Breast epithelium (tissue), 4 donors: ENCODE measurements at places on chromosomes 2 and 18.
A peak's percentile ranks its signal among the peaks of the same experiment; 100 is the strongest.

DNA sequence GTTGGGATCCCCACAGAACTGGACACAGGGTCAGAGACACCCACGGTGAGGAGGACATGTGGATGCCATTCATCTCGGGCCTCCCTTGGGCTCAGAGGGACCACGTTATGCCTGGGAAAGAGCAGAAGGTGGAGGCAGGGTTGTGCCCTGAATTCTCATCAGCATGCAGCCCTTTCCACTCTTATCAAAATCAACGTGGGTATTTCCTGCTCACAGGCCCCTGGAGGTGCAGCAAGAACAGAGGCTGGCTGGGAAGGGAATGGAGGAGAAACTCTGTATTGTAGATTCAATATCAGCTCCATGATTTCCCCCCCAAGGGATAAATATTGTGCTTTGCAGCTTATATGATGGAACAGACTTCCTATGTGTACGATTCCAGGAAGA is 90.9 kb downstream of the SETBP1 start:
- DNase-seq = no peak

GRCh38 chr18:5238371-5238976 is 41.4 kb upstream of the AKAIN1 start:
- no peak for DNase-seq

- no peak for DNase-seq
These were observed 678.9 kb downstream of the ARHGAP15 start for GRCh38 chr2:143808166-143808565.

DNA sequence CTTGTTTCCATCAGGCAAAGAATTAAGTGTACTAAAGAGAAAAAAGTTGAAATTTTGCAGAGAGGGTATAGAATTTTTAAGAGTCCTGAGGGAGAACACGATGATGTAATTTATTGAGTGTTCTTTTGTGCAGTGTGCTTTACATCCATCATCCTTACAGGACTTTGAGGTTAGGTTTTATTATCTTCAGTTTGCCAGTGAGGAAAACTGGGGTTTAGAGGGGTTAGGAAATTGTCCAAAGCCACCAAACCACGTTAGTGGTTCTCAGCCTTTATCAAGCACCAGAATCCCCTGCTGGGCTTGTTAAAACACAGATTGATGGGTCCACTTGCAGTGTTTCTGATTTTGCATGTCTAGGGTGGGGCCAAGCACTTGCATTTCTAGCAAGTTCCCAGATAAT is 277.5 kb downstream of the KCNS3 start:
- no peak for DNase-seq

GRCh38 chr18:66632756-66633155 is 28.9 kb upstream of the CDH19 start:
- no peak for DNase-seq

- no peak for DNase-seq
These were observed 45.3 kb upstream of the VWC2L start for GRCh38 chr2:214365549-214365948.

GRCh38 chr2:224919472-224920110 is 122.7 kb downstream of the DOCK10 start:
- no peak for DNase-seq

DNA sequence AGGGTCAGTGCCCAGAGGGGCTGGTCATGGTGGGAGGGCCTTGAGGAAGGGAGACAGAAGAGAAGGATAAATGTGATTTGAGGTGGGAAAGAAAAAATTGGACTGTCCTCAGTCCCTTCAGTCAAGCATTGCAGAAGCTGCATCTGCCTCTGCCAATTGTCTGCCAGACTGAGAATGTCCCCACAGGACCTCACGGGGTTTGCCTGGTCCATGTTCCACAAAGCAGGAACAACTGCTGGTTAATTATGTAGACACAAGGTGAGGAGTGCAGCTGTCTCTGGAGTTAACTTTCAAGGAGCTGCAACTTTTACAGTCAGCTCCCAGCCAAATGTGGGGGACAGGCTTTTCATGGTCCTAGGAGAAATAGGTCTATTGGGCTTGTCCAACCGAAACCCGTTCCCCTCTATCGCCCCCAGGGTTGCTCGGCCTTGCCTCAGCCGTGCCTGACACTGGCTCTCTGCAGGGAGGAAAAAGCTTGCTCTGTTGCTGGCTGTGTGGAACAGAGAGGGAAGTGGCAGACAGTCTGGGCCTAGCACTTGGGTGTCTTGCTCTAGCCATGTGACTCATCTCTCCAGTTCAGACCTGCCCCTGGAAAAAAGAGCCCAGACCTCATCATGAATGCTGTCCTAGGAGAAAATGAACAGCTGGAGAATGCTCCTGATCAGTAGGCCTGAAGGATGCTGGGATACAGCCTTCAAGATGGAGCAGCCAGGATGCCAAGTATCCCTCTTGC is 31.1 kb upstream of the PAX8 start:
- DNase-seq = no peak

DNA sequence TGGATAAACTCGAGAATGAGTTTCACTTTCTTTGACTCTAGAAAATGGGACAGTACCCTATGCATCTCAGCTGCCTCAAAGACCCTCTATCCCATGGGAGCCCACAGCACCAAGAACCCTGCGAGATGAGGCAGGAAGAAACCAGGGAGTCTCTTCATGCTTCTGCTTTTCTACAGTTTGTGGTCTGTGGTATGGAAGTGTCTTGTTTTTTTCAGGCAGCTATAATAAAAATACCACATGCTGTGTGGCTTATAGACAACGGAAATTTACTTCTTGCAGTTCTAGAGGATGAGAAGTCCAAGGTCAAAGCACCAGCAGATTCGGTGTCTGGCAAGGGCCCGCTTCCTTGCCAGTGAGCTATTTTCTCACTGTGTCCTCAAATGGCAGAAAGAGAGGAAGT is 257.9 kb downstream of the SUCLG1 start:
- no peak for DNase-seq

DNA sequence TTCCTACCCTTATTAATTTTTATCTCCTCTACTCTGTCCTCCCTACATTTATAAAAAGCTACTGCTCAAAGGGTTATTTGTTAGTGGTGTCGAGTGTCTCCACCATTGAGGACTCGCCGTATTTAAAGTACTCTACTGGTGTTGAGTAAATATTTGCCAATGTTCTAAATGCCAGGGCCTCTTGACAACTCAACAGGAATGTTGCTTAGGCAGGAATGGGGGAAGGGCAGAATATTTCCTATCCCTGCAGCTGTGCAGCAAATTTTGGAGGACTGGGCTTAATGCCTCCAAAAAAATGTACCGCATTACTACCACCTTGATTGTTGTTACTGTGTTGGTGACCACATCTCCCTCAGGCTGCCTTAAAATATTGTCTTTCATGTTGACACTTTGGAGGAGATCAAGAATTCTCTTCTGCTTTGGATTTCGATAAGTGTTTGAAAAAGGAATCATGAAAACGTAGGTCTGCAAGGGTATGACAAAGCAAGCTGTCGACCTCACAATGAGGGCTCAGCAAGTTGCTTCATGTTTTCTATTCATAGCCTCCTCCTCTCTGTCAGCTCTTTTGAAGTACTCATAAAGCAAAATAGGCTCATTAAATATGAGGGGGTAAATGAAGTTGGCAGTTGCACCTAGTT is 84.3 kb downstream of the EFEMP1 start:
- peak; percentile 32 for DNase-seq

GRCh38 chr2:27581417-27582128 is 1.3 kb upstream of the ZNF512 start:
- no peak for DNase-seq

DNA sequence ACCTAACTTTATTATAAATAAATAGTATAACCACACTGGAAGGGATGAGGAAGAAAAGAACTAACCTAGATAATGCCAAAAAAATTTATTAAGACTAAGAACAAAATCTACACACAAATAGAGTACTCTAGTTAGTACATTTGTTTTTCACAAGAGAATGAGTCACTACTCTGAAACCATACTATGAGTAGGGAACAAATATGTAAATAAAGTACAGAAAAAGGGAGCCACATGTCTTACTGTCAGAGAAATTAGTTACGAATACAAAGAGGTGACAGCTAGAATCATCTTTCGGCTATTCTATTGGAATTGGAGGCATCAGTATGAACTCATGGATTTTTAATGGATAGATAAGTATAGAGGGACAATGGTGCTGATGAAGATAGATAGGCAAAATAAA is 150.5 kb downstream of the COPS8 start:
- no peak for DNase-seq

DNA sequence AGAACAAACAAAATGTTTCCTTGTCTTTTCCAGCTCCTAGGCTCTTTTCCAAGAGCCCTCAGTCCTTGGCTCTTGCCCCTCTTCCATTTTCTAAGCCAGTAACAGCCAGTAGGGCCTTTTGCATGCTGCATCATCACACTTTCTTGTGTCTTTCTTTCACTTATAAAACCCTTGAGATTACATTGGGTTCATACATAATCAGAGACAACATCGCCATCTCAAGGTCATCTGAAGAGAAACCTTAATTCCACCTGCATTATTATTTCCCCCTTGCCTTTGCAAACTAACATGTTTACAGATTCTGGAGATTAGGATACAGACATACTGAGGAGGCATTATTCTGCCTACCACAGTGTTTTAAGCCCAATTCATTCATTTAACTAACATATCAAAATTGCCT is 697.3 kb downstream of the TRIB2 start:
- no peak for DNase-seq

GRCh38 chr2:168008646-168009195 is 238.7 kb downstream of the STK39 start:
- no peak for DNase-seq

DNA sequence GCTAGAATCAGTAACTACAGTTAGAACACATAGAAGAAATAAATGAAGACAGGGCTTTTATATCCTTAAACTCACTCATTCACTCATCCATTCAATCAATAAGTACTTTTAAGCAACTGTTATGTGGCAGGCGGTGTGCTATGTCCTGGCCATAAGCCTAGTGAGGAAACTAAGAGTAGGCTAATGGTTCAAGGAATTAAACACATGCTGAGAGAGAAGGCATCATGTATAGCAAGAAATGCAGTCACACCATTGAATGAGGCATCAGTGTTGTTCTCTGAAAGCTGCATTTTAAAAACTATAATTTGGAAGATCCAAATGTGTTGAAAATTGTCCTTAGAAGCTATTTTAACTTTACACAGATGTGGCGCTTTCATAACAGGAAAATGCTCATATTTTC is 86.5 kb upstream of the DTNA start:
- DNase-seq = no peak

DNA sequence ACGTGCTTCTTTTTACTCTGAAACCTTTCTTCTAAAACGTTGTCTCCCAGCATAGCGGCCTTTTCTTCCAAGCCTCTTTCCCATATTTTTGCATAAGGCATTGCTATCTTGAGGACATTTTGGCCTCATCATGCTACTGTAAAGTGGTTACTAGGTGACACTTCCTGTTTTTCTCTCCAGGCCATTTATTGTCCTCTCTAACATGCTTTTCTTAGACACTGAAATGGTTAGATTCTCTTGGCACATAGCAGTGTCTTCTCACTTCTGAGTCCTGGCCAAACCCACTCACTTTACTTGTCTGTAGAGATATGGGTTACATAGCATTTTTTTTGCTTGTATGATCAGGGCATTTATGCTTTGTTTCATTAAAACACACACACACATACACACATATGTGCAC is 50.1 kb upstream of the KCNH7 start:
- no peak for DNase-seq

DNA sequence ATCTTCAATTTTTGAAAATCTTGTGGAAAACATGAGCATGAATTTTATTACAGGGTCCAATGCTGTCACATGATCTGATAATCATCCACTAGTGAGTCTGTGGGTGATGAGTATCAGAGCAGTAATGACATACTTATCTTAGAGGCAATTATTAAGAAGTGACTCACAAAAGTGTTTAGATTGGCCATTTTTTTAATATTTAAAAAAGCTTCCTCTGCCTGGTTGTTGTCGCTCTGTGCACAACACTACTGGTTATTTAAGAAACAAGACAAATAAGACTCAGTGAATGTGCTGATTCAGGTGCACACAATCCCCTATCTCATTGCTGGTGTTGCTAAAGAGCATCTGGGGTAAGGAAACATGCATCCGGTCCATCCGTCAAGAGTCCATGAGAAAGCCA is 665.8 kb upstream of the ZEB2 start:
- DNase-seq = no peak

DNA sequence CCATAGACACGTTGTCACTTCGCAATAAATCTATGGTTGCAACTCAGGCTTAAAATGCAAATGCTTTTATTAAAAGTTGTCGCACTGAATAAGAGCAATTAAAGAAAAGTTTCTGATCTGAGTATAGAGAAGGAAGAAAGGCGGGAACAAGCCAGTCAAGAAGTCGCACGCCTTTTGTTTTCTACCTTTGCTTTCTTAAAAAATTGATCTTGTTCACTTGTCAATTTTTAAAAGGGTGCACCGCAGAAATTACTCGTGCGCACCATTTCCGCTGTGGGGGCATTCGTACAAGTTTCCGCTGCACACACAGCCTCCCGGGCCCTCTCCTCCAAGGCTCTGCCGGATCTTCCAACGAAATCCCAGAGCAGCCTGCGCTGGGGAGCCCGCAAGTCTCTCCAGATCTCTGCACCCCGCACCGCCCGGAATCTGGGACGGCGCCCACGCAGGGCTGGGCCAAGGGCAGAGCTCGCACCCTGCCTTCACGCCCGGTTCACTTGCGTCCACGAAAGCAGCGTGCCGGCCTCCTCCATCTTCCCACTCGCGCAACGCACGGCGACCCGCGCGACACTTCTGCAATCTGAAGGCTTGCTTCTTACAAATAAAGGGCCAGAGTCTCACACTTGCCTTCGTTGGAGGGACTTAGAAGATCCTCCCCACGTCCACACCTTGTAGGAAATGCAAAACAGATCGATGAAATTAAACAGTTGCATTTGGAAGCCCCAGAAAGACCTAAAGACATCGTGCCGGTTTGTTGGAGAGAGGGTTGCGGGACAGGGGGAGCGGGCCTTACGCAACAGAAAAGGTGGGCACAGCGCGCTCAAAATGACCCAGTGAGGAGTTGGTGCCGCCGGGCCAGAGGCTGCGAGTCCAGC is 2.6 kb upstream of the SALL3 start:
- no peak for DNase-seq

DNA sequence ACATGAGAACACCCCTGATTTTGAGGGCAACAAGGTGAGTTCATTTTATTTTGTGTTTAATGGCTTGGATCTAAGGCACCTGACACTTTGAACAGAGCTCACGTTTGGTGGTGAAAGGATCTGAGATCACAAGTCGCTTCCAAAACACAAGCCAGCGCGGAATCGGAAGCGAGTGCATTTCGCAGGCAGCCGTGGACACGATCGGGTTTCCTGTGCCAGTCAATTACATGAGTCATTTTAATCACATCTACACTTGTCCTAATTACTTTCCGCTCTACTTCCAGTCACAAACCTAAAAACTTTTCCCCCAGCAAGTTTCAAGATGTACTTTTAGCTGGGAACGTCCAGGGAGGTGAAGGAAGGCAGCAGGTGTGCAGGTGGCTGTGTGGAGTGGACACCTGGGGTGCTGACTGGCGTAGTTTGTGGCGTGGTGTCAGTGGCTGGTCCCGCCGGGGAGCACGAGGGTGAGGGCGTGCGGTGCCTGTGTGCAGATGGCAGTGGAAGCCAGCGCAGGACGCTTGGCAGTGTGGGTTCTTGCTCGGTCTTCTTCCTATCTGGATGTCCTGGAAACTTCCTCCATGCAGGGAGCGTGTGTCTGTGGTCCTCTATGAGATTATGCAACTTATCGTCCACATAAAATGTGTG is 75.6 kb downstream of the DCDC2C start:
- DNase-seq = no peak

- no peak for DNase-seq
These were observed 8.7 kb downstream of the FAM178B start for GRCh38 chr2:96977631-96978195.
